Fibroblast of skin of right biceps (primary cell): ENCODE measurements at places on chromosomes 1 and 21.

GRCh38 chr1:153990468-153991150 is at the start of gene RPS27:
Gene RPS27 (plus strand): TSS chr1:153990762. CDS start chr1:153990797, 35 bp downstream.
- DNase-seq = peak; percentile 99

DNA sequence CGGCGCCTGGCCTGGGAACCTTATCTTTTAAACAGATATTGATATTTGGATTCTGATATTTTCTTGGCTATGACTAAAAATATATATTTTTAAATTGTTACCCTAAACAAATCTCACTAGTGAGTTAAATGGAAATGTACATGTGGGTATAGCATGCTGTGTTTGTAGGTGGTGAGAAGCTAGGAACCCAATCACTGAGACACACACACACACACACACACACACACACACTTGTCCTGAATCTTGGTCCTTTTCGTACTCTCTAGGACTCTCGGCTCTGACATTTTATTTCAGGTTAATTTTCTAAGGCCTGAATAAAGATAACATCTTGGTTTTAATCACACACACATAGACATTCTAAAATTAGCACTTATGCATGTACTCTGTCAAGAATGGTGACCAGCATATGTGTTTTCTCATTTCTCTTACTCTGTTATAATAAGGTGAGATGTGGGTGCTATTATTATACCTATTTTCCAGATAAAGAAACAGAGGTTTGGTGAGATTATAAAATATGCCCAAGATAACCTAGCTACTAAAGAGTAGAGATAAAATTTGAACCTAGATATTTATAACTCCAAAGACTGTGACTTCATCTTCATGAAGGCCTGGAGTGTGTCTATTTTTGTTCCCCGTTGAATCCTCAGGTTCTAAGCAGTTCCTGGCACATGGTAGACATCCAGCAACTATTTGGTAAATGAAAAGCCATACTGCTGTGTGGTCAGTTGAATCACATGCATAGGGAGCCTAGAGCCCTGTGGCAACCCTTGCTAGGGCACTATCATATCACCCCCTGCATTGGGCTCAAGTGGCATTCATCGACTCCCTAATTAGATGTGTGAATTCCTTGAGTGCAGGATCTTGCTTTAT is 85.0 kb upstream of the RAB3GAP2 start:
- no peak for DNase-seq

DNA sequence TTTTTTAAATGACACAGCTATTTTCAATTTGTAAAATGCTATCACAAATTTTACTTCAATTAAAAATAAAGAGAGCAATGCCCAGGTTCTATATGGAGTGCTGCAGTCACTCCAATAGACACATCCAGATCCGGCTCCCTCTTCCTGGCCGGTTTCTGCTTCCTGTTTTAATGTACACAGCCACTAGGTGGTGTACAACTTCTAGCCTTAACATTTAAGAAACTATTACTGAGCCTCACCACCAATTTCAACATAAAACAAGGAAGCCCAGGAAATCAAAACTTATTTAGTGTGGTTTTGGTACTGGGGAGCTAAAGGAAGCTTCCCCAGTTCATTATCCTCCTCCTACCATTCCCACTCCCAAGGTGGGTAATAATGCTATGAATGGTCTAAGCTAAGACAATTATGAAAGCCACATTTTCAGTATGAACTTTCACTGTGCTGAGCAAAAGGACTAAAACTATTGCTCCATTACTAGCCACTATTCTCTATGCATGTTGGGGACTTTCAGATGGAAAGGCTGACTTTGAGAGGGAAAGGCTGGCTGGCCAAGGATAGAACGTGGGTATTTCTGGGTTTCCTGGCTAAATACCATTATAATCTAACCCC is 25.5 kb upstream of the MTMR11 start:
- DNase-seq = peak; percentile 75

- DNase-seq = peak; percentile 61
Observed at GRCh38 chr1:56169856-56170255, 409.5 kb downstream of the PLPP3 start.

- DNase-seq = no peak
Observed at GRCh38 chr1:21663248-21663950, 5.8 kb downstream of the RAP1GAP start.
